ENCODE measurements at places on chromosomes 12 and 14. TPM values are rescaled to one million over a fixed set of nuclear protein-coding genes. Genes with fewer than 3 reads are reported as not detected.

- no peak for DNase-seq
Measured at GRCh38 chr12:48693572-48693971, 11.5 kb upstream of the KANSL2 start.

GRCh38 chr12:121515615-121516014 is 65.2 kb downstream of the KDM2B start:
- no peak for DNase-seq

- peak; percentile 80 for DNase-seq
Measured at GRCh38 chr14:29926701-29927375, 809 bp downstream of the PRKD1 start.

GPR84 gene
- 2.9 TPM for total RNA-seq

NKX2-1 gene
- total RNA-seq: not detected

GPR68 gene
- 4.3 TPM for total RNA-seq

KRT72 gene
- 2.2 TPM for total RNA-seq

- DNase-seq: no peak
Measured at GRCh38 chr12:14400599-14400998, 35.1 kb downstream of the ATF7IP start.

- DNase-seq: no peak
Measured at GRCh38 chr12:97050509-97050908, 143.5 kb downstream of the NEDD1 start.

DNA sequence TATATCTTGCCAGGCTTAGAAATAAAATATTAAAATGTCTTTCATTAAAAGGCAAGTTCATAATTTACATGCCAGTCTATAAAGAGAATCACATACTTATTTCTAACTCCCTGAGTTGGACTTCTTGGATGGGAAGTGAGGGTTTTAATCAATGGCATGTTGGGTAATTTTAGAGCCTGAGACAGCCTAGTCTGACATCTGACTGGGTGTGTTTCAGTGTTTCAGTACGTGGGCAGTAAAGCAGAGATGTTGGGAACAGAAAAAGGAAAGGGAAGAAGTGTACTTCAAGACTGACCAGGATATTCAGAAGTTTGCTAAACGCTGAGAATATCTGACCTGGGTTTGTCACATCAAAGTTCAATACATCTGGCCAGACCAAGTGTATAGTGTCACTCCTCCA is 171.8 kb downstream of the BTG1 start:
- no peak for DNase-seq

DNA sequence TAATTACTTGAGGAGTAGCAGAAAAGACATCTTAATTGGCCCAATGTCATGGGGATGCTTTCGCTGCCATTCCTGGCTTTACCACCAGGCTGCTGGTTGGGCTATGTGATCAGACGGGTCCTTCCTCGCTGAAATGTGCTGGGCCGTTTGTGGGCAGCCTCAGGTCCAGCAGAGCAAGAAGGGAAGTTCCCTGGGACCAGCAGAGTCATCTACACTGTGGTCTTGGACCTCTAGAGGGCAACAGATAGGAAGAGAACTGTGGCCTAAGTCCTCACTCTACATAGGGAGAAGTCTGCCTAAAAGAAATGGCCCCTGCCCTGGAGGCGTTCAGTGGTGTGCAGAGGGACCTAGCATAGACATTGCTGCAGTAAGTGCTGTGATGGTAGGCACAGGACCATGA is 10.9 kb downstream of the EVL start:
- no peak for DNase-seq

- no peak for DNase-seq
Measured at GRCh38 chr12:89347325-89347829, 4.9 kb downstream of the DUSP6 start.

DNA sequence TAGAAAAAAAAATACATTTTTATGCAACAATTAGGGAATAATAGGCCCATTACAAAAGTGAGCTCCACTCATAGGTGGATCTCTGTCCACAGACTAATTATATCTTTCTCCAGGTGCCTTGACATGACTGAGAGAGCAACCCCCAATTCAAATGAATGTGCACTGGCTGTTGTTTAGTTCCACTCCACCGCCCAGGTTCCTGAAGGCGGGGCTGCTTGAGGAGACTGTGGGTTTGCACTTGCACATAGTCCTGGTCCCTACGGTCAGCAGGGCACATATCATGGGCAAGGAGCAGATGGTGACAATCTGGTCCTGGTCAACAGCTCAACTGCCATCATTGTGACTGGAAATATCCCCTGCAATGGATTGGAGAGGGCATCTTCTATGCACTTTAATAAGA is 195.6 kb upstream of the PWP1 start:
- DNase-seq: no peak

OR4K13 gene
- total RNA-seq: not detected

- DNase-seq: no peak
Measured at GRCh38 chr14:78227248-78228077, 57.3 kb downstream of the NRXN3 start.

- DNase-seq: no peak
Measured at GRCh38 chr12:69405566-69405865, 46.0 kb downstream of the YEATS4 start.

DNA sequence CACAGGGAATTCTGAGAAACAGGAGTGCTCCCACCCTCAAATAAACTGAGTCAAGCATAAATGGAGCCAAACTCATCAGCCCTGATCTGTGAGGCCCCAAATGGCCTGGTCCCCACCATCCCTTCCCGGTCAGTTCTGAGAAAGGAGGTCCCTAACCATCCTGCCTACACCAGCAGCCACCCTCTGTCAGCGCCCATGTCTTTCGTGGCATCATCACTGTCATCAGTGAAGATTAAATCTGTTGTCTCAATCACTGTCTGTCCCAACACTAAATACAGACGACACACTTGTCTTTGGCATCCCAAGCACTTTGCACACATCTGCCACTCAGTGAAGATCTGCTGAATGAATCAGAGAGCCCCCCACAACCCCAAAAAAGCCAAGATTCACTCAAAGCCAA is 22.4 kb downstream of the VPS37B start:
- peak; percentile 51 for DNase-seq

- no peak for DNase-seq
Measured at GRCh38 chr14:40417777-40418401, 985.7 kb upstream of the FBXO33 start.

RASSF8 gene
- 24.3 TPM for total RNA-seq

DNA sequence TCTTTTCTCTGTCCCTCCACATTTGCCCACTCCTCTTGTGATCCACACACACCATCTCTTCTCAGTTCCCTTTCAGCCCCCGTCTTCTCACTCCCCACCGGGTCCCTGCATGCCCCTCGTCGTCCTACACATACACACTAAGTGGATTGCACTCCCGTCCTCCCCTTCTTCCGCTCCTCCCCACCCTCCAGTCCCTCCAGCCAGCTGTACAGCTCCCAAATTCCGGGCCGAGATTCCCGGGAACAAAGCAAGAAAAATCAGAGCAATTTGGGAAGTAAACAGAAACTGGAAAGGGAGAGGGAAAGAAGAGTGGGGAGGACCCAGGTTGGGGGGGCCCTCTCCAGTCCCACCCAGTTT is 282 bp upstream of the IGFBP6 start:
- no peak for DNase-seq

DNA sequence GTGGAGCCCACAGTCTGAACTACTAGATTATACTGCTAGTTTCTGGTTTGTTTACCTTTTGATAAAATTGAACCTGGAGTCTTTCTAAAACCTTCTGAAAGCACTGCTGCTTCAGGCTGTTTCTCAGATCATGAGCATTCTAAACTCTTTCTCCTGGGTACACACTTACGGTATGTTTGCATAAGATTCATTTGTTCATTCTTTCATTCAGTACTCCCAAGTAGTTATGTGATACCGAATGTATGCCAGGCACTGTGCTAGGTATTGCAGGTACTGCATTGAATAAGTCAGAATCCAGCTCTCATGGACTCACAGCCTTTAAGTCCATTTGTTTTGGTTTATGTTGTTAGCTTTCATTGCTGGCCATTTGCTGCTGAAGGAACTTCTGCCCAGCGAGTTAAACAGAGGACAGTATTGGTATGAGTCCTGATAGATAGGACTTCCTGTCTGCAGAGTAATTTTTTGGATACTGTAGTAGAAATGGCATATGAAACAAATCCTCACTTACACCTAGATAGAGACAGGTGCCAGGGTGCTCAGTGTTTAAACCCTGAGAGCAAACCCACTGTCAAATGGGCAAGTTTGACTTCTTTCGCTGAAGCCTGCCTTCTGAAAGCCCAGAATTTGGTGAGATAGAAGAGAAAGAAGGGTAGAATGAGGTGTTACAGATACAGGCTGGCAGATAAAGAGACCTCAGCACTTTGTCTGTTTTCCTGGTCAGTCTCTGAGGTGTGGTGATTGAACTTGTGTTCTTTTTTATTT is 2.1 kb downstream of the SUSD6 start:
- no peak for DNase-seq

DNA sequence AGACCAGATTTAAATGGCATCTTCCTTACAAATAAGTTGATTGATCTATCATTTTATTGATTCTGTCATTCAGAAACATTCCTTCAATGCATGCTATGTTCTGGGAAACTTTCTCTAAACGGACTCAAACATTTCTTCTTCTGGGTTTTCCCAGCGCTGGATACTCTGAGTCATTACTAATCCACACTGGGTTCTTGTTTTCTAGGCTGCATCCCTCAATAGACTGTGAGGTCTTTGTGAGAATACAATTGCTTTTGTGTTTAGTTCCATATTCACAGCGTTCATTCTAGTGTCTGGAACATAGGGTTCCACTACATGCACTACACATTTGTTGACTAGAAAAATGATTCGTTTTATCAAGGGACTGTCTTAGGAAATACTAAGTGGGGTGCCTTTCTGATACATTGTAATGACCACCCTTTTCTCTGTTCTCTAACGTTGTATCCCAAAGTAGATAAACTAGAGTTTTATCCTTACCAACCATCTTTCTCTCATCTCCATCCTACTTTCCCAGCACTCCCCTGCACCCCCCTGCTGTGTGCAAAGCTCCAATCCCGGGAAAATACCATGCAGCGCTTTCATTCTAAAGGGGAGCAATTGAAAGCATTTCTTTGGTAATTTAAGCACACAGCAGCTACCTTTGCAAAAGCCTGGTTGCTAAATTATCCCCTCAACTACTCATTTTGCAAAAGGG is 878.7 kb downstream of the DIO2 start:
- no peak for DNase-seq

GRCh38 chr12:82470906-82471512 is 112.7 kb downstream of the METTL25 start:
- DNase-seq: no peak

DNA sequence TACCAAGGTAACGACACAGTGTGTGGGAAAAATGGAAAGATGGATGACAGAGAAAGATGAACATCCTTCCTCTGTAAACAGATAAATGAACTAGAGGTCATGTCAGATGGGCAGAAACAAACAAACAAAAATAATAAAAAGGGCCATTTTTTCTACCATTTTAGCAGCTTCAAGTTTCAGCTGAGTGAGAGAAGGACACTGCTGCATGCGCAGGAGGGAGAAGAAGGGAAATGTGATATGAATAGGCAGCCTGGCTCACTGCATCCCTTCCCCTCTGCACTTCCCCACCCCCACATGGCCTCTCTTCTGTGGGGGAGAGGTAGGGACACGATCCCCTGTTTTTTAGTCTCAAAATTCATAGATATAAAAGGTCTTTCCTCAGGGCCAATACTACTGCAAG is 492.0 kb downstream of the NELL2 start:
- no peak for DNase-seq

SLCO1B1 gene
- total RNA-seq: not detected

DNA sequence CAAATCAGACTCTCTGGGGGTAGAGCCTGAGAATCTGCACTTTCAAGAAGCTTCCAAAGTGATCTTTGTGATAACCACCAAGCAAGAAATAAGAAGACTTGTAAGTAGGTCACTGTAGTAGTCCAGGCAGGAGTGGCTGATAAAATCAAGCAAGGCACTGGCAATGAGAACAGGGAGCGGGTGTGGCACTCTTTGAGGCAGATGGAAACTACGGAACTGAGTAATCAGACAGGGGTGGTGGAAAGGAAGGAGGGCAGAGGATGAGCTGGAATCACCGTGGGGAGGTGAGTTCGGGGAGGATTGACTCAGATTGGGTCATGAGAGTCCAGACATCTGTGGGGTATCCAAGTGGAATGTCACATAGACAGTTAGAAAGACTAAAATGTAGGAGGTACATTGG is 44.4 kb upstream of the PLXNC1 start:
- no peak for DNase-seq

All from spleen (tissue), 13 donors.